ENCODE measurements at places on chromosomes 1 and 21.

DNA sequence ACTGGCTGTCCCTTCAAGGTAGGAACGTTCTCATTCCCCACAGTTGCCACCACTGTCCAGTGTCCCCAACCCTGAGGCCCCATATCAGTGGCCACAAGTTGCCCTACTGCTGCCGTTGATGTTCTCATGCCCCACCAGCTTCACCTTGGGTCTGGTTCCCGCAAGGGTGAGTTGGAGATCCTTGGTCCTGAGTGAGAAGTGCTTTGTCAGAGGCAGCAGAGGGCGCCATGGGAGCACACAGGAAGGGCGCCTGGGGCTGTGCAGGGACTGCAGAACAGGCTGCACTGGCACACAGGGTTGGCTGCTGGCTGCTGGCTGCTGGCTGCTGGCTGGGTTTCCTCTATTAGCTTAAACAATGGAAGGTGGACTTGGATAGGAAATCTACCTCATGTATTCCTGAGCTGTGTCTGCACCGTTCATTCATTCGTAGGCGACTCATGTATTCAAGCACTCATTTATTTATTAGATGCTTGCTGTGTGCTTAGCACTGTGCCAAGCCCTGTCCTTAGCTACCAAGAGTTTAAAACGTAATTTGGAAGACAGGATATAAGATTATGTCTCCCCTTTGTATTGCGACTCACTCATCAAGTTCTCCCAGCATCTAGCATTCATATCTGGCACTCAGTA, 2.1 kb upstream of the S100A9 start:
- no peak for DNase-seq

- no peak for DNase-seq
Measured at GRCh38 chr1:175834597-175834996, 91.2 kb upstream of the TNR start.

DNA sequence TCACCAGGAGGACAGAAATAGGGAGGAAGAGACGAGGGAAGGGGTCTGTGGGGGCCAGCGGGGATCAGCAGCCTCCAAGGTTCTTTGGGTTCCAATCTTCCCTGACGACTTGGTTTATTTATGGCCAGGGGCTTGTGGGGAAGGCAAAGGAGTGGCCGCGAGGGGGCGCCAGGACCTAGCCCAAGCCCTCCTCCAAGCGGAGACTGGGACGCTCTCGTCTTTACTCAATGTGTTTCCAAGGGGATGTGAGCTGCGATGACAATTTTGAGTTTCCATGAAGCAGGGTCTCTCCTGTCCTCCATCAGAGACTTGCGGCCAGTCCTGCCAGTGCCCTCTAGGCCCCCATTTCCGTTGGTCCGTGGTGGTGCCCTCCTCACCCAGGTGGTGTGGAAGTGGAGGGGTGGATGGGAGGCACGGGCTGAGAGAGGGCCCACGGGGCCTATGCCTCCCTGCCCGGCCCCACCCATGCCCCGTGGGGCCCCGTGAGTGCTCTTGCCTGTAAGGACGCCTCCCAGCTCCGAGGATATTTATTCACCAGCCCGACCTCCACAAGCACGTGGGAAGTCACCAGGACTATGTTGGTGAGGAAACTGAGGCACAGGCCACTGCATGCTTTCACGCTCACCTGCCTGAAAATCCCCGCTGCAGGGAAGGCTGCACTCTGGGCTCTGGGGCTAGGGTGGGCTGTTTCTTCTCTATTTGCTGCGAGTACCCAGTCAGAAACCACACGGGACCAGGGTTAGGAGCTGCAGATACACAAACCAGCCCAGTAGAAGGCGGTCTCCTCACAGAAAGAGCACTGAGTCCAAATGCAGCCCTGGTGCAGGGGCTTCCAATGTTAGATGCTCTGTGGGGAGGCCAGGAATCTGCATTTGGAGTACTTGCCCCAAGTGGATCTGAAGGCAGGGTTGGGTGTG, 26.5 kb downstream of the DMRTB1 start:
- peak; percentile 28 for DNase-seq

GRCh38 chr1:186534401-186534800, 73.5 kb upstream of the PDC start:
- DNase-seq = no peak

DNA sequence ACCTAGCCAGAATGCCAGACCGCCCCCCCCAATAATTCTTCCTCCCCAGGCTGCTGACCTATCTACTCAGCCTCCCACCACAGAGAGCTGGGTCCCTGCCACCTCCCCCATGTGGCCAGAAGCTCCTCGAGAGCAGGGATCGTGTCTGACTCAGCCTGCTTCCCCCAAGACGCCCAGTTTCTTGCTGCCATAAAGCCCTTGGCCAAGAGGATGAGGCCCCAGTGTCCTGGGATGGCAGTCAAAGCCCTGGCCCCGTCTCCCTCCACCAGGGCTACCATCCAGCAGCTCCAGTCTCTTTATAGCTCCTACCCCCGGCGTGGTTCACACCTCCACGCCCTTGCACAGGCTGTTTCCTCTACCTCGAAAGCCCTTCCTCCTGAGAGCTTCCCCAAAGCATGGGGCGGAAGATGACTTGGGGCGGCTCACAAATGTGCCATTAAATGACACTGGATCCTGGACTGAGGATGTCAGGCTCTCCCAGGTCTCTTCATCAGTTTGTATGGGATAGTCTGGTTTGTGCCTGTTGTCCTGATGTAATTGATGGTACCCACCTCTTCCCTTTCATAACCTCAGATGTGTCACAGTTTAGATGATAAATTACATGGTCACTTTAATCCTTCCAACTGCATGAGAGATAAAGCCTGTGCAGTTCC, 13.2 kb downstream of the ADGRB2 start:
- no peak for DNase-seq
